COLO829 (cell line): ENCODE measurements at places on chromosomes 12 and 14.
A peak's percentile ranks its signal among the peaks of the same experiment; 100 is the strongest.

- no peak for DNase-seq
Measured at GRCh38 chr12:16613199-16613598, 7.2 kb upstream of the LMO3 start.

DNA sequence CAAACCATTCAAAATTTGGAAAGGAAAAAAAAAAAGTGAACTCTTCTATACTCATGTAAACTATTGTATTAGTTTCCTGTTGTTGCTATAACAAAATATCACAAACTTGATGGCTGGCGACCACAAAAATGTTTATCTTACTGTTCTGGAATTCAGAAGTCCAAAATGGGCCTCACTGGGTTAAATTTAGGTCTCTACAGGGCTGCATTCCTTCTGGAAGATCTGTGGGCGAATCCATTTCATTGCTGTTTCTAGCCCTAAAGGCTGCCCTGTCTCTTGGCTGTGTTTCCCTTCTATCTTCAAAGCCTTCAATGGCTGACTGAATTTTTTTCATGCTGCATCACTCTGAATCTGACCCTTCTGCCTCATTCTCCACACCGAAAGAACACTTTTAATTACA is 105.1 kb upstream of the NAV3 start:
- no peak for DNase-seq

GRCh38 chr14:95741038-95741490 is 27.1 kb upstream of the TCL1A start:
- DNase-seq, result peak; percentile 90

DNA sequence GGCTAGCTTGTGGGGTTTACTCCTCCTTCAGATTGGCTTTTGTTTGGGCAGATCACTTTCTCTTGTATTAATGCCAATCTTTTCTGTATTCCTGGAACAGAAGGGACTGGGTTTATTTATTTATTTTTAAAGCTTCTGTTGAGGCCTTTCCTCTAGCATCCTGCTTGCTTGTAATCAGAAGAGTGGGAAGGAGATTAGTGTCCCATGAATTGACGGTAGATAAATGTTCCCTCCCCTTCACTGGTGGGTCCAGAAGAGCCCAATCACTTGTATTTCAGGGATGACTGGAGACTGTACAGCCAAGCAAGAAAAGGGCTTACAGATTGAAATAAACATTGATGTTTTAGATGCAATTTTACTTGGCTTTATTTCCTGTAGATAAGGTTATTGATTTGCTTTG is 71.0 kb downstream of the LIN52 start:
- DNase-seq, result no peak

DNA sequence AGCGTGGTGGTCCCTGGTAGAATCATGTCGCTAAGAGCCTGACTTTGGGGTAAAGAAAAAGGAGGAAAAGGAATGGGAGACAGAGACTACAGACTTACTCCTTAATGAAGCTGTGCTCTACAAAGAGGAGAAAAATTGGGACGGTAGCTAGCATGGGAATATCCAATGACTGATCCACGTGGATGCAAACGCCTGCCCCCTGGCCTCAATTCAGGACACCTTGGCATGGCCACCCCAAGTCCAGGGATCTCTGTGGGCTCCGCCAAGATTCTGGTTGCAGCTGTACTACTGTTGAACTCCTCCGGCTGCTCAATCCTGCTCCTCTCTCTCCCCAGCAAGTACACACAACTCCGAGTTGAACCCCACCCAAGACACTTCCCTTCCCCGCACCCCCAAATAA is 70.5 kb upstream of the DIO3 start:
- DNase-seq, result no peak

GRCh38 chr14:21133901-21134300 is 22.0 kb downstream of the OR5AU1 start:
- DNase-seq, result peak; percentile 87

DNA sequence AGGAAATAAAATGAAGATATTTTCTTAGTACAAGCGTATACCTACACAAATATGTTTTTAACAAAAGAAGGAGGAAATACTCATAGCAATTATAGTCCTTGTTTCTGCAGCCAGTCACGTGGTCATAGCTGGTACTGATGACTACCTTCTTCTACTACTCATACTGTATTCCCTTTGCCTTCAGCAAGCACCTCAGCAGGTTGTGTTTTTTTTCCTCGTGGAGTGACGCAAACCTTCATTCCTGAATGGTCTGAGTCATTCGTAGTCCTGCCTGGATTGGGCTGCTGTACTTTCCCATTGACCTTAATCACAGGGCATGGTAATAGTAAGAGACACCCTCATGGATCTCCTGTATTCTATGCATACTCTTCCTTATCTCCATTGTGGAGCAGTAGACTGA is 25.7 kb upstream of the SLC16A7 start:
- no peak for DNase-seq

DNA sequence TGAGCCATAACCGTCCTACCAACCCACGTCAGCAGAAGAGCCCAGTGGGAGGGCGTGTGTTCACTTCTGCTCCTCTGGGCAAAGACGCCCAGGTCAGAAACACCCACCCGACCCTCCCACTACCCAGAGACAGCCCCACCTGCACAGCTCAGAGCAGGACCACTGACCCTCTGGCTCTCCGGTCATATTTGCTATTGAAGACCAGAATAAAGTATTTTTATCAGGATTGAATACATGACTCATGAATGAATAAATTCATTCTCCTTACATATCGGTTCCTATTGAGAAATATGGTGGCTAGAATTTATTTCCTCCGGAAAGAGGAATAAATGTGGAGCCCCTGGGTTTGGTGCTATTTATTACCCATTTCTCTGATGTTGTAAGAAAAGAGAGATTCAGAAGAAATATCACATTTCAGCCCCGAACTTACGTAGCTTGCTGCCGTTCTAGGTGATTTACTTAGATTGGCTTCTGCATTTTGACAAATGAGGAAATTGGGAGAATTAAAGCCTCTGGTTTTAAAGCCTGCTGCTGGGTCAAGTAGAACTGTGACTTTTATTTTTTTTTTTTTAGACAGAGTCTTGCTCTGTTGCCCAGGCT is 36.4 kb upstream of the P2RX7 start:
- DNase-seq, result no peak

GRCh38 chr14:60349663-60350365 is 100.8 kb downstream of the PPM1A start:
- peak; percentile 74 for DNase-seq

GRCh38 chr14:92880351-92880750 is 42.6 kb upstream of the CHGA start:
- DNase-seq, result peak; percentile 71

- no peak for DNase-seq
Measured at GRCh38 chr12:131617596-131618302, 93.1 kb upstream of the SFSWAP start.

DNA sequence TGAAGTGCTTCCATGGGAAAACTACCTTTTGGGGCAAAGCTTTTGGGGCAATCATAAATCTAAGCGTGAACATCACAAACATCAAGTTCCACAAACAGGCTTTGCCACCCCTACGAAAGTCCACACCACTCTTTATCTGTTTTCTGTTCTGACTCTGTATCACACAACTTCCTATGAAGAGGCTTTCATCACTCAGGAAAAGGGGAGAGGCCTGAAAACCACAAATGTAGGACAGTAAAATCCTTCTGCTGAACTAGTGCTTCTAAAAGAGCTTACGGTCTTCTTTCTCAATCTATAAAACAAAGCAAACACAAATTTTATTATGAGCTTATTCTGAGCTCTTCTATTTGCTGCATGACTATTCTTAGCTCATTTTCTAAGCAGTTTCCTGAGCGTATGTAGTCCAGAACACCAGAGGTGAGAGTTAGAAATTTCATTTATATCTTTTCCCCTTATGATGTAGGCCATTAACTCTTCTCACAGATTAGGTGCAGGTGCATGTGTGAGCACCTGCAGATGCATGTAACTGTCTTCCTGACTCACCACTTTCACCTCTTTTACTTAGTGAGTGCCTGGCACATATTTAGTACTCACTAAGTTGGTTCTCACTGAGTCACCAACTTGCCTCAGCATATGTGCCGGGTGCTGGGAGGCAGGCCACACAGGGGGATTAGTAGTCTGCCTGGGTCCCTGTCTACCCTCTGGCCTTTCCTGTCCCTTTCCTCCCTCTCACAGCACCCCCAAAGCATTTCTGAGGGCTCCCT is 32.9 kb upstream of the SYCP3 start:
- DNase-seq, result no peak

GRCh38 chr12:18570543-18570942 is 167.3 kb downstream of the PLCZ1 start:
- no peak for DNase-seq

DNA sequence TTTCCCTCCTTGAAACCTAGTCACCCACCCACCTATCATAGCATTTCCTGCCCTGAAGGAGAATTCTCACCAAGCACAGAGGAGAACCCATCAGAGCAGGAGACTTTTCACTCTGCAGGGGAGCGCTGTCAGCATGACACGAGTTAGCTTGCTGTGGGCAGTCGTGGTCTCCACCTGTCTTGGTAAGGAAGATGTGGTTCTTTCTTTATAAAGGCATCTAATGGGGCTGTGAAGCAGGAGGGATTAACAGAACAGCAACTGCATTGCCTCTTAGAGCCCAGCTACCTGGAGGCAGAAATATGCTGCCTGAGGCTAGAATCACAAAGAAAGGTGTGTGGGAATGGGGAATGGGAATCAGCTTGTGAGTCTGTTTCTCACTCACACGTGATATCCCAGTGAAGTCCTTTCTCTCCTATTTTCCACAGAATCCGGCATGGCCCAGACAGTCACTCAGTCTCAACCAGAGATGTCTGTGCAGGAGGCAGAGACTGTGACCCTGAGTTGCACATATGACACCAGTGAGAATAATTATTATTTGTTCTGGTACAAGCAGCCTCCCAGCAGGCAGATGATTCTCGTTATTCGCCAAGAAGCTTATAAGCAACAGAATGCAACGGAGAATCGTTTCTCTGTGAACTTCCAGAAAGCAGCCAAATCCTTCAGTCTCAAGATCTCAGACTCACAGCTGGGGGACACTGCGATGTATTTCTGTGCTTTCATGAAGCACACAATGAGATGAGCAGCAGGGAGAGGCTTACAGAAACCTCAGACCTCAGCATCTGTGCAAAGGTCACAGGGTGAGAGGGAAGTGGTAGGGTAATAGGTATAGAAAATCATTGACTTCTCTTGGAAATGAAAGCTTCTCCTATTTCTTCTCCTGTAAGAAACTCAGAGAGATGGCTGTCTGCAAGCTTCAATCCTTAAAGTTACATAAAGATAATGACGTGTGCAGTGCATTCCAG is 316.9 kb downstream of the DAD1 start:
- no peak for DNase-seq

DNA sequence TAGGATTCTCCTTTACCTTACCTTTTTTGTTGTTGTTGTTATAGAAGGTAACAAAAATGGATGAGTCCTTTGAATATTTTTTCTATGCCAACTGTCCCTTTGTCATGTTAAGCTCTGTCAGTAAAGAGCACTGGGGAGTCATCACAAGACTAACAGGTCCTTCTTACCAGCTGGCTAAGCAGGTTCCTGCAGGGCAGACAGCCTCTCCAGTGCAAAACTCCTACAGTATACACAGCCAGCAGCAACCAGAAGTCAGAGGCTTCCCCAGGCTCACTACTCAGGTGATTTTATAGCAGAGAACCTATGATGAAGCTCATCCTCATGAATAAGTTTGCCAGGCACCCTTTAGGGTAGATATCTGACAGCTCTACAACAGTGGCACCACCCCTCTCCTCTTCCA is 271.1 kb downstream of the RERGL start:
- no peak for DNase-seq

DNA sequence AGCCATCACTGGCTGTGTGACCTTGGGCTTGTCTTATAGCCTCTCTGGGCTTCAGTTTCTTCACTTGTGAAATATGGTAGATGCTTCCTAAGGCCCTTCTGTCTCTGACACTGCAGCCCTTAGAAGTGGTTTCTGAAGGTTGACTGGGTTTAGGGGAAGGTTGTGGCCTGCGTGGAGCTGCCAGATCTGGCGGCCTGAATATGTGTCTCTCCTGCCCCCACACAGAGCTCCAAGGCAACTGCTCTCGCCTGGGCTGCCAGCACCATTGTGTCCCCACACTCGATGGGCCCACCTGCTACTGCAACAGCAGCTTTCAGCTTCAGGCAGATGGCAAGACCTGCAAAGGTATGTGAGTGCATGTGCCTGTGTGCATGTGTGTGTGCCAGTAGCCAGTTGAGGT is 4.0 kb downstream of the LRP1-AS start:
- no peak for DNase-seq

GRCh38 chr14:35991356-35991755 is 165.2 kb downstream of the BRMS1L start:
- no peak for DNase-seq

DNA sequence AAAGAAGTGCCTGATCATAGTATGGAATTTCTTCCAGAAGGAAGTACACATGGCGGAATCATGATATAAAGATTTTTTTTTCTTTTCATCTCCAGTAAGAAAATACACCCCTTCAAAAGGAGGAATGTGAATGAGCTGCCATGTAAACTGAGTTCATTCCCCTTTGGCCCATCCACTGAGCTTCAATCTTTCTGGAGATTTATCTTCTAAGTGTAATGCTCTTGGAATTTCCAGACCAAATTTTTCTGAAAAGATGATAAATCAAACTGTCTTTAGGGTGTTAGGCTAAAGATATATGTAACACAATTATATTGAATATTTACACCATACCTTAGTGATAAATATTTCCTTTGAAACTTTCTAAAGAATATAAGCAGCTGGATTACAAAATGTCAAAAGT is 5.2 kb downstream of the DCN start:
- no peak for DNase-seq

- no peak for DNase-seq
Measured at GRCh38 chr14:24207625-24208024, 2.1 kb downstream of the TSSK4 start.

- DNase-seq, result no peak
Measured at GRCh38 chr14:23437133-23438100, 2.0 kb upstream of the MYH7 start.

DNA sequence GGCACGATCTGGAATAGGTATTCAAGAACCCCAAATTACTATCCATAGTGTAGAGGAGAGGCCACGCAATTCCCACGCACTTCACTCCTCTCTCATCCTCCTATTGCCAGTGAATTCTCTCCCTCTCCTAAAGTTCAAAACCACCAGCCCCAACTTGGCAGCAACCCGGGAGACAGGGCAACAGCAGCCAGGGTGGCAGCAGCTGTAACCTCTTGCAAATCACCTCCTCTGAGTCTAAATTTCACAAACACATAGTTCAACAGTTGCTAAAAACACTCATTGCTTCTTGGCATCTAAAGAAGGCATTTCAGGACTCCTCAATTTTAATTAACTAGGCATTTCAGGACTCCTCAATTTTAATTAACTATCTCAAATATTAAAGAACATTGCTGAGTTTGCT is 37.7 kb upstream of the MANSC4 start:
- DNase-seq, result no peak

DNA sequence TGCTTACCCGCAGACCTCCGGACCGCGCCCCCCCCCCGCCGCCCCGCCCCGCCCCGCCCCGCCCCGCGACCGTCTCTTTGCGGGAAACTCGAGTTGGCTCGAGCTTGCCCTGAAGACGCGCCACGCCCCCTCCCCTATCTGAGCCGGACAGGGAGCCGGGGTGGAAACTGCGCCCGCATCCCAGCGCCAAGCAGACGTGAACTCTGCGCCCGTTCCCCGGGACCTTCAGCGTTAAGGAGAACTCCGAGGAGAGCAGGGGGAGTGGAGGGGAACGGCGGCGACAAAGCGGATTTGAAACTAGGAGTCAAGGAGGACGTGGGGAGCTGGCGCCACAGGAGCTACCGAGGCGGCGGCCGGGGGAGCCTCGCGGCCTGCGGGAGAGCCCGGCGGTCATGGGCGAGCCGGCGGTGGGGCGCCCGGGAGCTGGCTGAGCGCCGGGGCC is at the start of gene KCNK13:
Gene KCNK13, plus strand, starts transcription at position 310 of the 442 bp plus-strand sequence. CDS start 212 bp downstream, outside the sequence.
- DNase-seq, result no peak
